Parietal lobe (tissue), 2 donors: ENCODE measurements at places on chromosomes 6 and 20. TPM values are rescaled to one million over a fixed set of nuclear protein-coding genes. Genes with fewer than 3 reads are reported as not detected.

Gene CFB
- 1.9 TPM for total RNA-seq

Gene SCUBE3
- 2.8 TPM for total RNA-seq

Gene TXLNB
- 0.31 TPM for total RNA-seq

Gene RUNX2
- 0.31 TPM for total RNA-seq

Gene SNTA1
- 14.4 TPM for total RNA-seq

Gene NT5DC1
- 1.9 TPM for total RNA-seq

Gene GPX5
- total RNA-seq, result not detected

Gene WFDC5
- not detected for total RNA-seq

Gene CHD6
- 105 TPM for total RNA-seq

Gene GPRC6A
- total RNA-seq, result not detected

Gene ZFAND3
- total RNA-seq, result 34.4 TPM

Gene HEY2
- total RNA-seq, result 1.3 TPM

Gene SLC35F1
- 90.8 TPM for total RNA-seq

Gene CD40
- 0.31 TPM for total RNA-seq

Gene MACROD2
- total RNA-seq, result 126 TPM

Gene SIRPD
- total RNA-seq, result not detected

Gene THBD
- 0.63 TPM for total RNA-seq

Gene ULBP1
- total RNA-seq, result 1.9 TPM

Gene GPX6
- not detected for total RNA-seq

Gene CCDC170
- total RNA-seq, result 2.8 TPM

Gene GTSF1L
- not detected for total RNA-seq

Gene BPIFA1
- not detected for total RNA-seq

Gene C6orf15
- not detected for total RNA-seq

Gene SLC22A2
- total RNA-seq, result not detected

Gene TNNC2
- not detected for total RNA-seq

Gene AIF1
- 3.4 TPM for total RNA-seq

Gene SLC32A1
- 7.2 TPM for total RNA-seq

Gene RHAG
- 0.31 TPM for total RNA-seq

Gene BMP5
- 0.94 TPM for total RNA-seq

Gene TBX18
- total RNA-seq, result 2.2 TPM

Gene HLA-DRA
- total RNA-seq, result 2.2 TPM

Gene CPNE5
- total RNA-seq, result 15.3 TPM

Gene ZSCAN23
- total RNA-seq, result 36.3 TPM

Gene NRSN1
- total RNA-seq, result 31.6 TPM

Gene CRISP2
- 0.31 TPM for total RNA-seq

Gene SLC26A8
- total RNA-seq, result 3.8 TPM

Gene ID1
- 26.0 TPM for total RNA-seq

Gene SCAND1
- 27.9 TPM for total RNA-seq

Gene NRN1
- total RNA-seq, result 13.1 TPM

Gene ADAT2
- 7.5 TPM for total RNA-seq

Gene TRIM15
- not detected for total RNA-seq

Gene BTN1A1
- not detected for total RNA-seq

Gene CCN5
- total RNA-seq, result not detected

Gene RBBP8NL
- not detected for total RNA-seq

Gene CDH4
- 44.4 TPM for total RNA-seq

Gene KIZ
- 20.0 TPM for total RNA-seq

Gene UBD
- total RNA-seq, result not detected

Gene FHL5
- 0.63 TPM for total RNA-seq

Gene SYCP2
- total RNA-seq, result 5.3 TPM

Gene KIFC1
- 7.8 TPM for total RNA-seq

Gene PPP1R14C
- total RNA-seq, result 35.1 TPM

Gene GATA5
- total RNA-seq, result not detected

Gene MICA
- total RNA-seq, result 0.63 TPM

Gene ALDH8A1
- total RNA-seq, result 13.1 TPM
